ENCODE measurements at places on chromosomes 16 and 17.

- DNase-seq = no peak
Observed at GRCh38 chr16:29745853-29746345, at the start of gene C16orf54. Gene C16orf54 (minus strand): TSS chr16:29745990. CDS start chr16:29744951, 1,039 bp downstream.

GRCh38 chr16:85203462-85203813 is 91.2 kb upstream of the CIBAR2 start:
- no peak for DNase-seq

- no peak for DNase-seq
Observed at GRCh38 chr16:54240271-54241129, 46.1 kb downstream of the IRX3 start.

DNA sequence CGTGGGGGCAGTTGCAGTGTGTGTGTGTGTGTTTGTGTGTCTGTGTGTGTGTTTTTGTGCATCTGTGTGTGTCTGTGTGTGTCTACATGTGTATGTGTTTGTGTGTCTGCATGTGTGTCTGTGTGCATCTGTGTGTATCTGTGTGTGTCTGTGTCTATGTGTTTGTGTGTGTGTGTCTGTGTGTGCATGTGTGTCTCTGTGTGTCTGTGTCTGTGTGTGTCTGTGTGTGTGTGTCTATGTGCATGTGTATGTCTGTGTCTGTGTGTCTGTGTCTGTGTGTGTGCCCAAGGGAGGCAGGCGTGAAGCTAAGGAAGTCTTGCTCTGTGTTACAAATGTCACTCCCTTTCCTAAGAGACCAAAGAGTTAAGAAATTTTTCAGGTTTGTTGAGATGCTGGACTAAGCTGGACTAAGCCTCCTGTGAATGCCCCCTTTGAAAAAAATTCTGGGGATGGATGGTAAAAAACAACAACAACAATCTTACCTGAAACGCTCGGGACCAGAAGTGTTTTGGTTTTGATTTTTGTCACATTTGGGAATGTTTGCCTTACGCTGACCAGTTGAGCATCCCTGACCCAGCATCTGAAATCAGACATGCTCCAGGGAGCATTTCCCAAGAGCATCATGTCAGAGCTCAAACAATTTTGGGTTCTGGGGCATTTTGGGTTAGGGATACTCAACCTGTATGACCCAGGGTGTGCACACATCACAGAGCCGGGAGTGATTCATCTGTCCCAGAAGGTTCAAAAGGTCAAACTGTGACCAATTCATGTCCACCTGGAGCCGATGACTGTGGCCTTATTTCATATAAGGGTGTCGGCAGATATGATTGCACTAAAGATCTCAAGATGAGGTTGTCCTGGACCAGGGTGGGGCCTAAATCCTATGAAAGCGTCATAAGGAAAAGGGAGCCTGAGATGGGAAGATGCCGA is 48.6 kb upstream of the ZNF469 start:
- DNase-seq = no peak

- no peak for DNase-seq
Observed at GRCh38 chr17:37743612-37743874, 1.3 kb downstream of the HNF1B start.

DNA sequence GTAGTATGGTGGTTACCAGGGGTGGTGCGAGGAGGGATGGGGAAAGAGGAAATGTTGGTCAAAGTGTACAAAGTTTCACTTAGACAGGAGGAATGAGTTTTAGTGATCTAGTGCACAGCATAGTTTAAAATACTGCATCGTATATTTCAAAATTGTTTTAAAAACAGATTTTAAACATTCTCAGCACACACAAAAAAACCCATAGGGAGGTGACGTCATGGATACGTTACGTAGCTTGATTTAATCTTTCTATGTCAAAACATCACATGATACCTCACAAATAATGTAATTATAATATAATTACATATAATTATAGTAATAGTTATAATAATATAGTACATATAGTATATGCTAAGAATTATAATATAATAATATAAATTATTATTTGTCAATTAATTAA is 614.2 kb downstream of the TMEM114 start:
- DNase-seq = no peak

- DNase-seq = no peak
Observed at GRCh38 chr17:57920916-57921703, 34.1 kb downstream of the CUEDC1 start.

DNA sequence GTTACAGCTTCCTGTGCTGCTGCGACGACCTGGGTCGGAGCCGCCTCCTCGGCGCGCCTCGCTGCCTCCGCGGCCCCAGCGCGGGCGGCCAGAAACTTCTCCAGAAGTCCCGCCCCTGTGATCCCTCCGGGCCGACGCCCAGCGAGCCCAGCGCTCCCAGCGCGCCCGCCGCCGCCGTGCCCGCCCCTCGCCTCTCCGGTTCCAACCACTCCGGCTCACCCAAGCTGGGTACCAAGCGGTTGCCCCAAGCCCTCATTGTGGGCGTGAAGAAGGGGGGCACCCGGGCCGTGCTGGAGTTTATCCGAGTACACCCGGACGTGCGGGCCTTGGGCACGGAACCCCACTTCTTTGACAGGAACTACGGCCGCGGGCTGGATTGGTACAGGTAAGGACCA is 746 bp downstream of the HS3ST2 start:
- no peak for DNase-seq

DNA sequence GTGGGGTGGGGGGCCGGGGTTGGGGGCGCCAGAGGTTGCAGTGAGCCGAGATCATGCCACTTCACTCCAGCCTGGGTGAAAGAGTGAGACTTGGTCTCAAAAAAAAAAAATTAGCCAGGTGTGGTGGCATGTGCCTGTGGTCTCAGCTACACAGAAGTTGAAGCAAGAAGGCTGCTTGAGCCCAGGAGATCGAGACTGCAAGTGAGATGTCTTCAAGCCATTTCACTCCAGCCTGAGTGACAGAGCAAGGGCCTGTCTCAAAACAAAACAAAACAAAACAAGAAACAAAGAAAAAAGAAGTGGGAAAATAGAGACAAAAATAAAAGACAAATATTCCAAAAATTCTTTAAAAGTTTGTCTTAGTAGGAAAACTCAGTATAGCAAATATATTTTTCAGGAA is 135.1 kb upstream of the CORO6 start:
- DNase-seq = no peak

DNA sequence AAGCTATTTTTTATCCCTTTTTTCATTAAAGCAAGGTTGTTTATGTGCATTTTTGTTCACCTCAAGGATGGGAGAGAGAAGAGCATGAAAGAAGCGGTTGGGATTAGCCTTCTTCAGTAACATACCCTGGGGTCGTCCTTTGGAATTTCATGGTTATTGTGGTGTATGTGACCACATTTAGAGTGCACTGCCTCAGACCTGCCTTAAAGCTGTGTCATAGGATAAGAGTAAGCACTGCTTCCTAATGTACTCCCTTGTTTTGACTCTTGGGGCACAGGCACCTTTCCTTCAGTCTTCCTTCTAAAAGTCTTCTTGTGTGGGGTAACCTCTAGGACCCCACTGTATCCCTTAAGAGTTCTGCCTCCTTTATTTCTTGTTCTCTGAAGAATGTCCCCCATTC is 28.9 kb downstream of the TNRC6A start:
- DNase-seq = no peak

DNA sequence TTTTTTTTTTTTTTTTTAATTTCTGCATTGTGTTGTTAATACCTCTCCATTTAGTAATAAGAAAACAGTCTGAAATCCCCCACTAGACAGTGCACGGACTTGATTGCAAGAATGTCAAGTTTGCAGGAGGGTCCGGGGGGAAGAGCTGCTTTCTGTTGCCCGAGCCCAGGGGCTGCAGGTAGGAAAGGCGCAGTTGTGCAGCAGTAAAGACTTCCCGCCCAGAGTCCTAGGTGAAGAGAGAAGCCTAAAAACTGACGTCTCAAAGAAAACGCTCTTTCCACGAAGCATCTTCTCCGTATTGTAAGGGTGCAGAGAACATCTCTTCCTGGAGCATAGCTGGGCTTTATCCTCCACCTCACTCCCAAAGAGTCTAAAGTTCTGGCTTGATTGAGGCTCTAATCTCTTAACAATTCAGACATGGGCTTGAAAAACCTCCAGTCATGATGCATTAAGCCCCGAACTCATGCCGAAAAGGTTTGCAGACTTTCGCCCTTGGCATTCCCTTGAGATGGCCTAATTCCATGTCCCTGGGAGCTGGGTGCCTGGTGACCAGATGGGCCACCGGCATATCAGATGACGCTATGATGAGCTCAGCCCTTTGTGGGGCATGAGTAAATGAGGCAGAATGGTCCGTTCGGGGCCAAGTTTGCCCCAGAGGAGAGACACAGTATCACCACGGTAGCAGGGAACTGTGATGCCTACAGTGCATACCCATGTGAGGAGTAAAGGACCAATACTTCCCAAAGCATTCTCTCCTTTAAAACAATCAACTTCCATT is 436.2 kb upstream of the ZFHX3 start:
- DNase-seq = no peak

Measured in NCI-H1436 (cell line).